ENCODE measurements at places on chromosomes 11 and 22. TPM values are rescaled to one million over a fixed set of nuclear protein-coding genes. Genes with fewer than 3 reads are reported as not detected.

CABP4 gene
- total RNA-seq: not detected

DNA sequence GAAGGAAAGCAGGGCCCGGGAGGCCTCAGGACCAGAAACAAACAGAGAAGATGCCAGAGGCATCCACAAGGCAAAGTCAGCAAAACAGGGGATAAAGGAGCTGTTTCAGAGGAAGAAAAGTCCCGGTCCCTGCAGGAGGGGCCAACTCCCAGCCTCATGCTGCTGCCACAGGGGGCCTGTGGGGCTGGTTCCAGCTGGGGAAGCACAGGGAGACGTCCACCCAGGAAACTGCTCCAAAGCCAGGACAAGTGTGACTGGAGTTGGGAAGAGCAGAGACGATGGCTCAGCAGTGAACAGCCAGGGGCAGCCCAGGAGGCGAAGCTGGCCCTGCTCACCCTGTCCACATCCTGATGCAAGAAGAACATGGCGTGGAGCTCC, 454.4 kb downstream of the BRD1 start:
- H3K27ac ChIP-seq: no peak overlapping the region
- no peaks in the 10 kb centered on the region for H3K4me1 ChIP-seq
- no peaks in the 10 kb centered on the region for H3K36me3 ChIP-seq
- H3K27me3 ChIP-seq: no peaks in the 10 kb centered on the region
- no peak overlapping the region for H3K4me3 ChIP-seq

GRCh38 chr11:72039856-72040401, 40.4 kb downstream of the NUMA1 start:
- peak overlapping the region; percentile 92 for H3K27ac ChIP-seq
- H3K27me3 ChIP-seq: no peaks in the 10 kb centered on the region
- no peaks in the 10 kb centered on the region for H3K36me3 ChIP-seq
- no peak for DNase-seq

GRCh38 chr11:76627606-76628005, 42.9 kb downstream of the LRRC32 start:
- no peaks in the 10 kb centered on the region for H3K36me3 ChIP-seq
- peaks cover 17% of the 10 kb centered on the region for H3K4me1 ChIP-seq
- no peak overlapping the region for H3K4me3 ChIP-seq
- no peak overlapping the region for H3K27ac ChIP-seq
- no peaks in the 10 kb centered on the region for H3K27me3 ChIP-seq
- DNase-seq: no peak

DNA sequence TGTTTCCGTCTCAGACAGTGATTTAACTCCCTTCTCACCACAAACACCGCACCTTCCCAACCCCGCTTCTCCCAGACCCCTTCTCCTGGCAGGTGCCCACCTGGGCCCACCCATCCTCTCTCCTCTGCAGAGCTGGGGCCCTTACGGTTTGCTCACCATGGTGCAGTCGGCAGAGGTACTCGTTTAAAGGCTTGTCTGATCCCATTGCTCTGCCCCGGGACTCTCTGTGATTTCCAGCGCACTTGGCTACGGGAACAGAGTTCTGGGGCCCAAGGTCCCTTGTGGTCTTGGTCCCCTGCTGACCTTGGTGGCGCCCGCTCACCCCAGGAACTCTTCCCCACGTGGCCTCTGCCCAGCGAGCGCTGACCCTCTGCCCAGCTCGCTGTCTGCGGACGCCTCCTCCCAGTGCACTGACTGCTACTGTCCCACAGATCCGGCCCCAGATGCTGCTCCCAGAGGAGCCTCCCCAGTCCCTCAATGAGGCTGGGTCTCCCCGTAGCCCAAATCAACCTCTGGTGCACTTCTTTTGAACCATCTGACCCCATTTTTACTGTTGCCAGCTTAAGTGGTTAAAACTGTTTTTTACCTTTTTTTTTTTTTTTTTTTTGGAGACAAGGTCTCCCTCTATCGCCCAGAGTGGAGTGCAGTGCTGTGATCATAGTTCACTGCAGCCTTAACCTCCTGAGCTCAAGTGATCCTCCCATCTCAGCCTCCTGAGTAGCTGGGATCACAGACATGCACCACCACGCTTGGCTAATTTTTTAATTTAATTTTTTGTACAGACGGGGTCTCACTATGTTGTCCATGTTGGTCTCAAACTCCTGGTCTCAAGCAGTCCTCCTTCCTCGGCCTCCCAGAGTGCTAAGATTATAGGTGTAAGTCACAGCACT, 21.3 kb upstream of the CTSD start:
- no peak overlapping the region for H3K27ac ChIP-seq
- H3K4me1 ChIP-seq: peaks cover 7% of the 10 kb centered on the region
- no peak overlapping the region for H3K4me3 ChIP-seq
- no peak for DNase-seq
- H3K27me3 ChIP-seq: no peaks in the 10 kb centered on the region

- H3K4me3 ChIP-seq: no peak overlapping the region
- H3K27me3 ChIP-seq: no peaks in the 10 kb centered on the region
- H3K4me1 ChIP-seq: peaks cover 11% of the 10 kb centered on the region
- DNase-seq: peak; percentile 54
Observed at GRCh38 chr11:96203567-96204365, 139.2 kb downstream of the MAML2 start.

CCDC116 gene
- 0.17 TPM for total RNA-seq
